ENCODE measurements at places on chromosomes 5 and 9. TPM values are rescaled to one million over a fixed set of nuclear protein-coding genes. Genes with fewer than 3 reads are reported as not detected.

DNA sequence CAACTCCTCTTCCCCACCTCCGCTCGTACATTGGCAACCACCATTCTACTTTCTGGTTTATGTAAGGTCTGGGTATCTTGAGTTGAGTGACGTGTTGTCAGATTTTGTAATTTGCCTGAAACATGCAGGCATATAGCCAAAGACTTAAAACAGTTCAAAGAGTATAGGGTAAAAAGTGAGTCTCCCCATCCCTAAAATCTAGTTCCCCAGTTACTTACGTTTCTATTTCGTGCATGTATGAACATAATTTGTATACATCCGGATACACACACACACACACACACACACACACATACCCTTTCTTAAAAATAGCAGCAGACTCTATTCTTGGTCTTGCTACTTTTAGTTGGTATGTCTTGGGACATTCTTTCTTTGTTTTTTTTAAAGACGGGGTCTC, 915 bp downstream of the HSDL2 start:
- peak; percentile 62 for DNase-seq

DNA sequence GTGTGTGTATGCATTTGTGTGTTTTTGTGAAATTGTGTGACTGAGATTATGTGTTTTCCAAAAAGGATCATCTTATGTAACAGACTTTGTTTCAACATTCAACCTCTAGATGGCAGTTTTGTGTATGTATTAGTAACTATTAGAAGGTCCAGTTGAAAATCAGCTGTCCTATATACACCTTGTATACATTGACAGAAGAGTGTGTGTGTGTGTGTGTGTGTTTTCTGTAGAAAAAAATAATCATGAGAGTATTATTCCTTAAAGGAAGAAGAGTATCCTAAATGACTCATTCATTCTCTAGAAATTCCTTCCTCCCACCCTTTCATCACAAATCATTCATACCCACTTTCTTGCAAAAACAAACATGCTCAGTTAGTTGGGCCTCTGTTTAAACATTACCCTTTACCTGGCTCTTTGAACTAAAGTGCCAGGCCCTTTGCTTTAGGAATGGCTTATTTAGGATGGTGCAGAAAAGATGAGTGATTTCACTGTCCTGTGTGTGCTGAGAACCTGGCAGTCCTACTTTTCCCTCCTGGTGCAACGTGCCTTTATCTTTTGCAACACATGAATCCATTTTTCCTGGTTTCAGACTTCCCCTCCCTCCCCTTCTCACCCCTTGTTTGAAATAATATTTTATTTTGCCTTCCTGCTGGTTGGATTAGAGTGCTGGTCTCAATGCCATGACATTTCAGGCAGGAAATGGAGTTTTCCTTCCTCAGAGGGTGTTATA, 152.2 kb downstream of the ARHGAP26 start:
- DNase-seq: peak; percentile 61

DNA sequence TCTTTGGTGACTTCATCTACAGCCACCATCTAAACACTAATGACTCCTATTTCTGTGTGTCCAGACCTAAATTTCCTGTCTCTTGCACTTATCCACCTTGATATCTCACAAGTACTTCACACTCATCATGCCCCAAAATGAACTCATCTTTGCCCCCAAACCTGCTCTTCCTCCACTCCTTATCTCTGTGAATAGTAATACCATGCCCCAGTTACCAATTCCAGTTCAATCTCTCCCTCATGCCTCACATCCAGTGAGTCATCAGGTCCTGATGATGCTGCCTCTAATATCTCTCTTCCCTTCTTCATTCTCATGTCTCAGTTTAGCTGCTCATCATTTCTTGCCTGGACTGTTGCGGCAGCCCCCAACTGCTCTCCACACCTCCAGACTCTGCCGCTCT, 14.9 kb upstream of the DNAJB5 start:
- DNase-seq: no peak

ANKRD31 gene
- total RNA-seq: 0.04 TPM

Measured in A673 (cell line).